Astrocyte of the hippocampus (primary cell): ENCODE measurements at places on chromosomes 7 and 10.

DNA sequence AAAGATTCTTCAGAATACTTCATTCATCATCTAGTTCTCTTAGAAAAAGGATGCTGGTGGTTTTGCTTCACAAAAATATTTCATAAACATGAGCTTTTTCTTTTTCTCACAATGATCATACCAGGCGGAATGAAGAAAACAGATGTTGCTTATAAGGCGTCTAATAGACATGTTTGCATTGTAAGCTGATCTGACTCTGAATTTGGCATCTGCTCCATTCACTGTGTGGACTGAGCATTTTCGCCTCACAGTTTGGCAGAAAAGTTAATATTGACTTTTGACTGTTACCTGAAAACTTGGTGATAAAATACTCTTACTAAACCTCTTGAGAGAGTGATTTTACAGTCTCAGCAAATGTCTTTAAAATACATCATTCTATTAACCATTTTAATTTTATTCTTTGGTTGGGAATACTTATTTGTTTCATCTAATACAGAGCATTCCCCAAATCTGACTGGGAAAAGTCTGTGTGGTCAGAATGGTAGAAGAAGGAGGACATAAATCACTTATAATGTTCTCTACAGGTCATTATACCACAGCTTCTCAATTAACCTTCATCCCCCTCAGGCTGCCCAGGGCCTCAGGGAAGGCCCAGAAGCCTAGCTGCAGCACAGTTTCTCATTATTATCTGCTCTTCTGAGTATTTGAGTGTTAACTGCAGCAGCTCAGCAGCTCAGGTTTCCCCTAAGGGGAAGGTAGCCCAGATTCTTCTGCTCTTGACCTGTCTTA lies 121.6 kb upstream of the KAT6B start:
- peak; percentile 2 for DNase-seq

- DNase-seq: no peak
Observed at GRCh38 chr10:43166880-43167497, 28.7 kb downstream of the CSGALNACT2 start.

DNA sequence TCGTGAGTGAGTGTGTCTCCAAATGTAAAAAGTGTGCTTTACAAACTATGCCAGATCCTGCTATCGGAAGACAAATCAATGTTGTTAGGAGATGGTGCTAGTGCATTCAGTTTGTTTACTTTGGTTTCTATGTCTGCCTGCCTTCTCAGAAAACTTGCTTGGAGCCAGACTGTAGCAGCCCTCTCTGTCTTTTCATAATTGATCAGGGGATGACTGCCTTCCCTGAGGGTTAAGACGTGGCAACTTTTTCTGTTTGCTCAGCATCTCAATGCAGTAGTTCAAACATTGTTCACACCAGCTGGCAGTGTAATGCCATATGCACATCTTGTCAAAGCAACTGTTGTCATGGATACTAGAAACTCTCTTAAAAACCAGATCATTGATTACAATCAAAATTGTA lies 118.5 kb downstream of the FOXP2 start:
- DNase-seq: no peak

DNA sequence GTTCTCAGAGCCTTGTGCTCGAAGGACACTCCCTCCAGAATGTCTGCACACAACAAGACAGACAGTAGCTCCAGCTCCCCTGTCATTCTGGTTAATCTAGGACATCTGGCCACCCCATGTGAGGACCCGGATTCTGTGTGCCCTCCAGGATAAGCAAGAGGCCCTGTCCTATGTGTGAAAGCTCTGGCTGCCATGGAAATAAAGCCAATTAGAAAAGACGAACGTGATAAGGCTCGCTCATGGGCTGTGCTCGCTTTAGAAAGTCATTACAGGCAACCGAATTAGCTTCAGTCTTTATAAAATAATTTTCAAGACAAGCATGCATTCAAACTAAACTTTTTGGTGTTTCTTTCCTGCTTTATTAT lies 263.4 kb downstream of the INHBA start:
- DNase-seq: no peak

GRCh38 chr7:7565746-7566650 lies 686 bp upstream of the MIOS start:
- DNase-seq: no peak

DNA sequence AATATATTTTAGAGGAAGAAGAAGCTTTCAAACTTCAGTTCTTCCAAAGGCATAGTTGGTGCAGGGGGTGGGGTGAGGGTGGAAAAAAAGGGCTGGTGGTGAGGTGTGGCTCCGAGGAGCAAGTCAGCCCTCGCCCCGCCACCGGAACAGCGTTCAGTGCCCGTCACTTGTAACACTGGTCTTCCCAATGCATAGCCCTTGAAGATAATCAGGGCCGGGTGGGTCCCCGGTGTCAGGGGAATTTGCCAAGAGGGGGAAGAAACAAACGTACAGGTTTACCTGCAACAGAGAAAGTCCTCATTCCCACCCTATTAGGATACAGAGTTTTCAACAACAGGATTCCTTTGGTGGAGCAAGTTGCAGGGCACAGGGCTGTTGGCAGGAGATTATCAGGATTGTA lies 1.5 kb downstream of the SVOPL start:
- no peak for DNase-seq

DNA sequence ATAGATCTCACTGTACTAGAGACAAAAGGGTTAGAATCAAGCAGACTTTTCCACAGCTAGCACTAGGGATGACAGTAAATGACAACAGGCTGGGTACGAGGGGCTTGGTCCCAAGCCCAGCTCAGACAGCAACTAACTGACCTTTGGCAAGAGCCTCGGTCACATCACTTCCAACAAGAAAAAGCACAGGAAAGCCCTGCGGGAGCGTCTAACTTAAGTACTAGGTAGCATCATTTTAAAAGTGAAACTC lies 22.8 kb downstream of the CALML3 start:
- DNase-seq: no peak

DNA sequence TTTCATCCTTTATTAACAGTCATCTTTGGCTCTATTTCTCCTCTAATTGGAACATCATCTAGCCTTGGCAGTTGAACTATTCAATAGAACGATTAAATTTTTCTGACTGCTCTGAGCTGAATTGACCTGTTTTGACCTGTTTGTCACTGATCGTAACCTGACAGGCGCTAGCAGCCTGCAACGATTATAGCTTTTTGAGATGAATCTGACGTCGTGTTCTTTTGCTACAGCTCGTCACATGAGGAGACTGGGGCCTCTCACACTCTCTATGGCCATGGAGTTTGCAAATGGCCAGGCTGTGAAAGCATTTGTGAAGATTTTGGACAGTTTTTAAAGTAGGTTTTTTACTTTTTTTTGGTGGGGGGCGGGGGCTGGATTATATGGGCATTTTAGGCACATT lies 229.8 kb downstream of the FOXP2 start:
- no peak for DNase-seq

DNA sequence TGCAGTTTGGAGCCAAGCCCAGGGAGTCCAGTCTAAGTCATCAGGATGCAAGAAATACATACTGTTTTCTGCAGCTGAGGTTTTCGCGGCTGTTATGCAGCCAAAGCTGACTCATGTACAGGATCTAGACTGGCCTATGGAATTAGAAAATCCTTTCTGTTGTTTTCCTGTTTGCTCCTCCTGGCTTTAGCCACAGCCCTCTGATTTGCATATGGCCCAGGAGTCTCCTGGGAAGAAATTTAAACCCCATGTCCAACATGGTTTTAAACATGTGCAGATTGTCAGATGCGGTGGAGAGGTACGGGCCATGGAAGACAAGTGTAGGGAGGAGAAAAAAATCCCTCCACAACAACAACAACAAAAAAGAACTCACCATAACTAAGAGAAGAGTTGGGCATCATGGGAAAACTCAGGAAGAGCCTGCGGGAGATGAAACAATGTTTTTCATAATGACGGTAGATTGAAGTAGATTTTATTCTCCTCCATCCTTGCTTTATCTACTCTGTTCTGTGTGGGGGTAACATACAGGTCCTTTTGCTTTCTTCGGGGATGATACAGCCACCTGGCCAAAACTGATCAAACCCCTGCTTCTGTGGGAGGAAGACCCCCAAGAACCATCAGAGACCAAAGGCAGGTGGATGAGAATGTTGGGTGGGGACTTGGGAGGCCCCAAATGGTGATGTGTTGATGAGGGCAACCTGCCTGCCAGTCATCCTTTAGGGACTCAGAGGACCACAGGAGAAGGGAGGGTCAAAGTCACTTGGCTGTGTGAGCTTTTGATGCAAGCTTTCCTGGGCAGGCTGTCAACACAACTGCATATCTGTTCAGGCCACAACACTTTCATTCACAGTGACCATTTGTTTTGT lies 29.8 kb upstream of the GNA12 start:
- peak; percentile 88 for DNase-seq

GRCh38 chr7:102253973-102254370 lies 32.7 kb upstream of the SH2B2 start:
- no peak for DNase-seq

GRCh38 chr7:21480693-21481403 lies 53.0 kb downstream of the SP4 start:
- DNase-seq: no peak

DNA sequence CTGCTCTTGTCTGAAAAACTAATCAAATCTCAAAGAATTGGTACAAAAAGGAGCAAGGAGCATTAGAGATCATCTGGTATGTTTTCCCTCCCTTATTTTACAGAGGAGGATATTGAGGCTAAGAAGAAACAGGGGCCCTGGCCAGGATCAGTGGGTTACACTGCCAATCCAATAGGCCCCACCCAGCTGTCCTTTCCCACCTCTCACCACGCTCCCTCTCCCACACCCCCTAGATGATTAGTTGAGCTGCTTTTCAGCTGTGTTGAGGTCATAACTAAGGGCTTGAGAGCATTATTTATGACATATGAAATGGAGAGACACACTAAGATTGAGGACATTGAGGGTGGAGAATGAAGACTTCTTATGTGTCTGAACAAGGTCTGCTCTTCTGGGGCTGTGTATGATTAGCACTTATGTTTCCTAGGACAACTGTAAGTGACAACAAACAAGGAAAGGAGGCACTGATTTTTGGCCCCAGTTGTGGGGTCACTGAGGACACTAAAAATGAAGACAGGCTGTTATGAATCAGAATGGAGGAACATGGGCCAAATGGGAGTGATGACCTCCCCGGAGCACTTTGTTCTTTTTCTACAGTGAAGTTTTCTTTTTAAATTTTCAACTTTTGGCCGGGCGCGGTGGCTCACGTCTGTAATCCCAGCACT lies 26.5 kb downstream of the VWA2 start:
- no peak for DNase-seq

GRCh38 chr10:113802997-113803396 lies 50.9 kb downstream of the DCLRE1A start:
- no peak for DNase-seq

DNA sequence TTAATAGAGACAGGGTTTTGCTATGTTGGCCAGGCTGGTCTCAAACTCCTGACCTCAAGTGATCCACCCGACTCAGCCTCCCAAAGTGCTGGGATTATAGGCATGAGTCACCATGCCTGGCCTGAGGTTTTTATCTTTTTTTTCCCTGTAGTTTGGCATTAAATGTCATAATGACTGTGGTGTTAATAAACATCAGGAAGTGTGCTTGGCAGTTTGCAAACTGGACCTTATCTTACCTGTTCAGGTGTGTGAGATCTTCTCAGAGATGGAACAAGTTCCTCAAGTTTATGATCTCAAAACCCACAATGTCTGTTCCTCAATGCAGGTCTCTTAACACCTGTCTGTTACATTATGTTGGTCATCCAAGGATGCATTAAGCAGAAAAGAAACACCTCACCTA lies 80.0 kb downstream of the ARID5B start:
- no peak for DNase-seq

GRCh38 chr10:86668297-86669165 lies at the start of gene LDB3:
TSS of gene LDB3 (plus strand) at chr10:86668511. CDS start at chr10:86668692, 181 bp downstream.
- DNase-seq: peak; percentile 79

- DNase-seq: peak; percentile 84
Observed at GRCh38 chr7:134691546-134692343, 45.1 kb downstream of the BPGM start.

- DNase-seq: no peak
Observed at GRCh38 chr10:102552533-102552932, 48.8 kb downstream of the SUFU start.

- DNase-seq: no peak
Observed at GRCh38 chr10:97434055-97434454, 8.1 kb downstream of the PGAM1 start.

DNA sequence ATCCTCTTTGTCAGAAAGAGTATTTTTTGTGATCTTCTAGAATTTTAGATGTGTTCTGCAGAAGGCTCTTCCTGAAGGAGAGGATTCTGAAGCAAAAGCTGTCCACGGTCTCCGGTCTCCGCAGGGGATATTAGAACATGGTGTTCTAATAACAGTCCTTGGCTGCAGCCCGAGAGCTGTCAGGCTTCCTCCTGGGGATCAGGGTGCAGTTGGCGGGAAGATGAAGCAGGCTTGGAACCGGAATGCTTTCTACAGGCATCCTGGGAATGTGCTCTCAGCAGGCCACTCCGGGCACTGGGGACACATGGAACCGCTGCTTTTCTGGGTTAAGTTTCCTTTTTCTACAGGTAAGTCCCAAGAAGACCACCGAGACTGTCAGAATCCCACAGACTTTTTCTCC lies 118.6 kb upstream of the PARD3 start:
- DNase-seq: peak; percentile 33

DNA sequence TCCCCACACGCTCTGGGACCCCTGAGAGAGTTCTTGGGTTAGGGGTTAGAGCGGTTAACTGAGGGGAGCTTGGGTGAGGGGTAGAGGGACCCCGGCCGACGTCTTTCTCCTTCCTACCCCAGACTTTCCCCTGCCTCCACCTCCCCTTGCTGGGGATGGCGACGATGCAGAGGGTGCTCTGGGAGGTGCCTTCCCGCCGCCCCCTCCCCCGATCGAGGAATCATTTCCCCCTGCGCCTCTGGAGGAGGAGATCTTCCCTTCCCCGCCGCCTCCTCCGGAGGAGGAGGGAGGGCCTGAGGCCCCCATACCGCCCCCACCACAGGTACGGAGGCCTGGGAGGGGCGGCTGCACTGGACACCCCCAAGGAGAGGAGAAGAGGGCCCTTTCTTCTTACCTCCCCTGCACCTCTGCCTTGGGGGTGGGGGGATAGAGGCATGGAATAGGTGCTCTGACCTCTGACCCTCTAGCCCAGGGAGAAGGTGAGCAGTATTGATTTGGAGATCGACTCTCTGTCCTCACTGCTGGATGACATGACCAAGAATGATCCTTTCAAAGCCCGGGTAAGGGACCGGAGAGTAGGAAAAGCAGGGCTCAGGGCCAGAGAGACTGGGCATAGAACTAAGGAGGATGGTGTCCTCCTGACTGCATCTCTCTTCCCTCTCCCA lies 1.1 kb downstream of the ZYX start:
- no peak for DNase-seq

- no peak for DNase-seq
Observed at GRCh38 chr10:69876286-69876685, 74.6 kb downstream of the COL13A1 start.
